ENCODE measurements at places on chromosomes 16 and 17. TPM values are rescaled to one million over a fixed set of nuclear protein-coding genes. Genes with fewer than 3 reads are reported as not detected.

- H3K27ac ChIP-seq: no peak overlapping the region
- H3K36me3 ChIP-seq: no peaks in the 10 kb centered on the region
- no peaks in the 10 kb centered on the region for H3K27me3 ChIP-seq
- H3K4me1 ChIP-seq: no peaks in the 10 kb centered on the region
Measured at GRCh38 chr17:45954914-45955313, 44.1 kb upstream of the STH start.

DNA sequence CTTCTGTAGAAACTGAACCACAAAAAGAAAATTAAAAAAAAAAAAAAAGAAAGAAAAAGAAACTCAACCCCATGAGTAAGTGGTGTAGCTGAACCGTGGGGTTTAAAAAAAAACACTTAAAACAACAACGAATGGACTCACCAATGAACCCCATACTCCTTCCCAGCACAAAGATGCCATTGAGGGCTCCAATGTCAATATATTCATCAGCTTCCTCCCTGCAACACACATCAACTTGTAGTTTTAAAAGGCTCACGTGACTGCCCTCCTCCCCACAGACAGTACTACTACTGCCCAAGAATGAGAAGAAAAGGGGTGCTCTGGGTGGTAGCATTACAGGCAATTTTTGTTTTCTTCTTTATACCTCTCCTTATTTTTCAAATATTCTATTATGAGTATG lies 3.3 kb upstream of the KLHL11 start:
- no peaks in the 10 kb centered on the region for H3K27me3 ChIP-seq
- H3K27ac ChIP-seq: no peak overlapping the region
- no peak overlapping the region for H3K4me3 ChIP-seq
- 0 out of 2 replicates have a peak, but pooled peaks cover 3% of the 10 kb centered on the region for H3K4me1 ChIP-seq
- DNase-seq: no peak
- no peaks in the 10 kb centered on the region for H3K36me3 ChIP-seq

DNA sequence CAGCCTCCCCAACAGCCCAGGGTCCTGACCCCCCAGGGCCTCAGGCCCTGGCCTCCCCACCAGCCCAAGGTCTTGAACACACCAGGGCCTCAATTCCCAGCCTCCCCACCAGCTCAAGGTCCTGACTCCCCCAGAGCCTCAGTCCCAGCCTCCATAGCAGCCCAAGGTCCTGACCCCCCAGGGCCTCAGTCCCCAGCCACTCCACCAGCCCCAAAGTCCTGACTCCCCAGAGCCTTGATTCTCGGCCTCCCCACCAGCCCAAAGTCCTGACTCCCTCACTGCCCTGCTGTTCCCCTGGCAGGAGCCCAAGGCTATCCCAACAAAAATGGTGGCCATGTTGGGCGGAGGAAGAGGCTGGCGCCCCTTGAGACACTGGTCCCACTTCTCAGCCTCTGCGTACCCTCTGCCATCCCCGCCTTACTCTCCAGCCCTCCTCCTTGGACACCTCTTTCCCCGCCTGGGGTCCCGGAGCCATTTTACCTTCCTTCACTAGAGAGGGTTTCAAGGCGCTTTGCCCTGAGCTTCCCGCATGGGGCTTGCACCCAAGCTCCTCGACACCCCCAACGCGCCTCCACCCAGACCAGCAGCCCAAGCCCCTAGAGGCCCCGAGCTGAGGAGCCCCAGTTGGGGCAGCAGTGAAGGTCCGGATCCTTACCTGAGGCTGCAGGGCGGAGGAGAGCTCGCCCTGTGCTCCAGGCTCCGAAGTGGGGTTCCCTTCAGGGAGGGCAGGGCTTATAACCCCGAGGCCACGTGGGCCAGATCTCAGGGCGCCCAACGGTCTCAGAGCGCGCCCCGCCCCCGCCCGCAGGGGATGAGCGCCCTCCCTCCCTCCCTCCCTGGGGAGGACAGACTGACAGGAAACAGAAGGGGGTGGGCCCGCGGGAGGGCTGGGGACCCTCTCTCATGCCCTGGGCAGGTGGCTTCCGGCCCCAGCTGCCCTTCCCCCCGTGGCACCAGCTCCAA lies 3.5 kb upstream of the TSPOAP1 start:
- no peak overlapping the region for H3K4me3 ChIP-seq
- no peak overlapping the region for H3K27ac ChIP-seq
- H3K27me3 ChIP-seq: no peaks in the 10 kb centered on the region
- no peaks in the 10 kb centered on the region for H3K36me3 ChIP-seq

- H3K4me3 ChIP-seq: no peak overlapping the region
- DNase-seq: no peak
- no peaks in the 10 kb centered on the region for H3K36me3 ChIP-seq
- peak overlapping the region; percentile 21 for H3K27ac ChIP-seq
- peaks cover 22% of the 10 kb centered on the region for H3K4me1 ChIP-seq
- H3K27me3 ChIP-seq: no peaks in the 10 kb centered on the region
Measured at GRCh38 chr17:37494401-37494831, 4.7 kb downstream of the DUSP14 start.

GRCh38 chr16:58421059-58421458 lies 28.8 kb downstream of the GINS3 start:
- no peak for DNase-seq
- H3K4me1 ChIP-seq: no peaks in the 10 kb centered on the region
- no peaks in the 10 kb centered on the region for H3K36me3 ChIP-seq
- H3K27me3 ChIP-seq: no peaks in the 10 kb centered on the region
- H3K27ac ChIP-seq: no peak overlapping the region

DNA sequence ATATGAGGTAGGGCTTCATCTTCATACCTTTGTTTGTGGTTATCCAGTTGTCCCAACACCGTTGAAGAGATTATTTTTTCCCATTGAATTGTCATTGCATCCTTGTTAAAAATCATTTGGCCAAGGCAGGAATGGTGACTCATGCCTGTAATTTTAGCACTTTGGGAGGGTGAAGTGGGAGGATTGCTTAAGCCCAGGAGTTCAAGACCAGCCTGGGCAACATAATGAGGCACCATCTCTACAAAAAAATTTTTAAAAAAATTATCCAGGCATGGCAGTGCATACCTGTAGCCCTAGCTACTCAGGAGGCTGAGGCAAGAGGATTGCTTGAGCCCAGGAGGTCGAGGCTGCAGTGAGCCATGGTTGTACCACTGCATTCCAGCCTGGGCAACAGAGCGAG lies 223.9 kb downstream of the TANC2 start:
- peaks cover 3% of the 10 kb centered on the region for H3K36me3 ChIP-seq
- H3K27ac ChIP-seq: no peak overlapping the region
- no peak overlapping the region for H3K4me3 ChIP-seq

DNA sequence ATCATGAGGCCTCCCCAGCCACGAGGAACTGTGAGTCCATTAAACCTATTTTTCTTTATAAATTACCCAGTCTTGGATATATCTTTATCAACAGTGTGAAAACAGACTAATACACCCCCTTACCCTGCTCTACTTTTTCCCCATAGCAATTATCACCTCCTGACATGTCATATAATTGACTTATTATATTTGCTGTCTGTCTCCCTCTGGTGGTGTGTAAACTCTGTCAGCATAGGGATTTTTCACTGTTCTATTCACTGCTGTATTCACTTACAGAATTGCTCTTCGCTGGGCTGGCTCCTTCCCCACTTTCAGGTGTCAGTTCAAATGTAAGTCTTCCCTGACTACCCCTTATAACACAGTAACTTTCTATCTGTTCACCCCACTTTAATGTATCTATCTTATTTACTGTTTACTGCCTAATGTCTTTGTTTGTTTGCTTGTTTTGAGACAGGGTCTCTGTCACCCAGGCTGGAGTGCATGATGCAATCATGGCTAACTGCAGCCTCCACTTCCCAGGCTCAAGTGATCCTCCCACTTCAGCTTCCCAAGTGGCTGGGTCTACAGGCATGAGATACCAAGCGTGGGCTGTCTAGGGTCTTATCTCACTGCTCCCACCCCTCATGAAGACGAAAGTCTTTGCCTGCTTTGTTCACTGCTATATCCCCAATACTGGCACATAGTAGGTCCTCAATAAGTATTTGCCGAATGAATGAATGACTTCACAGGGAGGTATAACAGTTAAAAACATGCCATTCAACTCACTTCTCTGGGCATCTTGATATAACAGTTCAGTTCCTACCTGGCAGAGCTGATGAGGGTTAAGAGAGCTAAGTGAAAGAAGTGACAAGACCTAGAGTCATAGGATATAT lies 52.4 kb upstream of the CDH3 start:
- H3K36me3 ChIP-seq: no peaks in the 10 kb centered on the region
- no peak overlapping the region for H3K27ac ChIP-seq
- no peaks in the 10 kb centered on the region for H3K27me3 ChIP-seq
- no peaks in the 10 kb centered on the region for H3K4me1 ChIP-seq
- no peak overlapping the region for H3K4me3 ChIP-seq

- H3K27ac ChIP-seq: peak overlapping the region; percentile 83
- H3K27me3 ChIP-seq: no peaks in the 10 kb centered on the region
Measured at GRCh38 chr17:66348584-66349165, 46.3 kb downstream of the PRKCA start.

GRCh38 chr17:57102122-57102521 lies 17.1 kb downstream of the AKAP1 start:
- peaks cover 36% of the 10 kb centered on the region for H3K4me1 ChIP-seq
- no peak overlapping the region for H3K27ac ChIP-seq
- H3K4me3 ChIP-seq: no peak overlapping the region

DNA sequence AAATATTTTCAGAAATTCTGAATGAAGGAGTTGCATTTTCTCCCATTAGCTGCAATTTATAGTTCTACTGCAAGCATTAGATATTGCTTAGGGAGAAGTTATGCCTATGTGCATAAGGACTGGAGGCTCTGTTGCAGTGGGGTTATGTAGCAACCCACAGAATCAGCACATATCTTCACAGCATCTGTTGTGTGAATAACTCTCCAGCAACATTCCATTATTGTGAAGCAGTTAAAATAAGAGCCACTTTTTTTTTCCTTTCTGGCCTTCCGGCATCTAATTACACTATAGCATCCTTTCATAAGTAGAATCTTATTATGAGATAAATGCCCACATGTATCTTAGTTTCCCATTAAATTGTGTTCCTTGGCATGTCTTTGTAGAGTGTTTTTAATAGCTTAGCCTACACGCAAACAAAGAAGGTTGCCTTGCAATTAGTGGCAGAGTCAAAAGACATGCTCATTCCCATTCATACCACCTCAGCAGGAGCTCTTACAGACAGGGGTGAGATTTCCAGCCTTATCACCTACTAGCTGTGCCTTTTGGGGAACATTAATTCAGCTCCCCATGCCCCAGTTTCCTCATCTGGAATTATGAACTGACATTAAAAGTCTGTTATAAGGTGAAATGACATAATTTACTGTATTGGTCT lies 596.0 kb upstream of the GOT2 start:
- no peak for DNase-seq
- no peak overlapping the region for H3K4me3 ChIP-seq

- DNase-seq: no peak
- H3K27ac ChIP-seq: peak overlapping the region; percentile 41
- H3K4me1 ChIP-seq: peaks cover 79% of the 10 kb centered on the region
- H3K36me3 ChIP-seq: no peaks in the 10 kb centered on the region
- no peak overlapping the region for H3K4me3 ChIP-seq
Measured at GRCh38 chr17:81337476-81337879, 42.4 kb upstream of the SLC38A10 start.

- H3K4me3 ChIP-seq: no peak overlapping the region
- no peaks in the 10 kb centered on the region for H3K4me1 ChIP-seq
- no peak overlapping the region for H3K27ac ChIP-seq
- H3K27me3 ChIP-seq: no peaks in the 10 kb centered on the region
Measured at GRCh38 chr16:81251871-81252270, 13.4 kb downstream of the BCO1 start.

DNA sequence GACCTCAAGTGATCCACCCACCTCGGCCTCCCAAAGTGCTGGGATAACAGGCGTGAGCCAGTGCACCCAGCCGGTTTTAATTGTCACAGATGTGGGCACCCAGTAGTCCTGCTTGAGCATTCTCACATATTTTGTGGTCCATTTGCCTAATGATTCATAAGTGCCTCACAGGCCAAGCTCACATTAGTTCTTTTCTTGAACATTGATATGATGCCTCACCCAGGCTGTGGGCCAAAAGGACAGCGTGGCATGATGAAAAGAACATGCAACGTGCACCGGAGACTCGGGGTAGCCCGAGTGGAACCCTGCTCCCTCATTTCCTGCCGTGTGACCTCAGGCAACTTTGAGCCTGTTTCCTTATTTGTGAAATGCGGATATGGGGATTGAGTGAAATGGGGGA lies 181.9 kb downstream of the SNX29 start:
- H3K4me3 ChIP-seq: no peak overlapping the region
- no peaks in the 10 kb centered on the region for H3K36me3 ChIP-seq
- H3K27me3 ChIP-seq: no peaks in the 10 kb centered on the region
- H3K27ac ChIP-seq: no peak overlapping the region
- no peak for DNase-seq

DNA sequence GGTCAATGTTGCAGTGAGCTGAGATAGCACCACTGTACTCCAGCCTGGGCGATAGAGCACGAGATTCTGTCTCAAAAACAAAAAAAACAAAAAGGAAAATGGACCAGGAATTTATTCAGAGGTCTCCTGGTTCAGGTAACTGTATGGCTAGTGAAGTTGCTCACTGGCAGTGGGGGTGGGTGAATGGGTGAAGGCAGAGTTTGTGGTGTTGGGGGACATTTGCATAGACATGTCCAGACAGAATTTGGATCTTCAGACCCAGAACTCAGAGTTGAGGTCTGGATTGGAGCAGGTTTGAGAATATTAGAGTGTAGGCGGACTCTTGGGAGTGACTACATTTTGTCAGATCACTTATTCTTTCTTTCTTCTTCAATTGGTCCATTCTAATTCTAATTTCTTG lies 55.0 kb downstream of the SMPD3 start:
- no peaks in the 10 kb centered on the region for H3K36me3 ChIP-seq
- DNase-seq: no peak
- H3K27me3 ChIP-seq: no peaks in the 10 kb centered on the region
- H3K4me1 ChIP-seq: no peaks in the 10 kb centered on the region
- no peak overlapping the region for H3K27ac ChIP-seq
- no peak overlapping the region for H3K4me3 ChIP-seq

GRCh38 chr16:84356176-84356575 lies 12.2 kb upstream of the ATP2C2 start:
- H3K4me3 ChIP-seq: no peak overlapping the region
- H3K36me3 ChIP-seq: no peaks in the 10 kb centered on the region
- no peaks in the 10 kb centered on the region for H3K27me3 ChIP-seq
- no peak overlapping the region for H3K27ac ChIP-seq
- no peaks in the 10 kb centered on the region for H3K4me1 ChIP-seq
- DNase-seq: no peak

DNA sequence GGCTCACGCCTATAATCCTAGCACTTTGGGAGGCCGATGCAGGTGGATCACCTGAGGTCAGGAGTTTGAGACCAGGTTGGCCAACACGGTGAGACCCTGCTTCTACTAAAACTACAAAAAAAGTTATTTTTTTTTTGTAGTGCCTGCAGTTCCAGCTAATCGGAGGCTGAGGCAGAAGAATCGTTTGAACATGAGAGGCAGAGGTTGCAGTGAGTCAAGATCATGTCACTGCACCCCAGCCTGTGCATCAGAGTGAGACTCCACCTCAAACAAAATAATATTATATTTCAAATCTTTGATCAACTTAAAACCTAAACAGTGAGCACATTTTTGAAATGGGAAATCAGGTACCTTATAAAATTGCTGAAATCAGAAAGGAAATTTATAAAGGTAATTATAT lies 36.5 kb downstream of the NCOR1 start:
- H3K4me3 ChIP-seq: no peak overlapping the region
- no peaks in the 10 kb centered on the region for H3K4me1 ChIP-seq
- H3K27me3 ChIP-seq: no peaks in the 10 kb centered on the region
- H3K27ac ChIP-seq: no peak overlapping the region
- no peak for DNase-seq
- no peaks in the 10 kb centered on the region for H3K36me3 ChIP-seq

RHBDF1 gene
- 41.7 TPM for total RNA-seq

TAC4 gene
- total RNA-seq: not detected

PTX4 gene
- not detected for total RNA-seq

CCL16 gene
- not detected for total RNA-seq

MAPK7 gene
- total RNA-seq: 28.9 TPM

Data from Panc1 (cell line).